Germinal center (tissue), 1 donor: ENCODE measurements at places on chromosomes 4 and X.

DNA sequence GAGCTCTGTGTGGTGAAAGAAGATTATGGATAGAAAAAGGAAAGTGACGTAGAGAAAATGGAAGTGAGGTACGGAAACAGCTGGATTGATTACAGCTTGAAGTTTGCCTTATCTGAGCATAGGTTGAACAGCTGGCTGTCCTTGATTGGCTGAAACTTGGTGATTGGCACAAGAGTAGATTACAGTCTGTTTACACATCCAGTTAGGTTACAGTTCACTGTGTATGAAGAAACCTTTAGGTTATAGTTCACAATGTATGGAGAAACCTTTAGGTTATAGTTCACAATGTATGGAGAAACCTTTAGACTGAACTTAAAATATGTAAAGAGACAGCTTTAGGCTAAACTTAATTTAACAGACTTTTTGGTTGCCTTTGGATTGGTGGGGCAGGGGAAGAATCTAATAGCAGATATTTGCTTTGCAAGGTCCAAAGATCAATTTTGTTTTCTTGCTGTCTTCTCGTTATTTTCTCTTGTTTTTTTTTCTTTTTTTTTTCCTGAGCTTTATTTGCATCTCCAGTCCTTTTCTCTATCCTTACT, 15.6 kb upstream of the ART3 start:
- no peak for DNase-seq

GRCh38 chr4:8328866-8329559, 59.5 kb downstream of the HTRA3 start:
- no peak for DNase-seq

DNA sequence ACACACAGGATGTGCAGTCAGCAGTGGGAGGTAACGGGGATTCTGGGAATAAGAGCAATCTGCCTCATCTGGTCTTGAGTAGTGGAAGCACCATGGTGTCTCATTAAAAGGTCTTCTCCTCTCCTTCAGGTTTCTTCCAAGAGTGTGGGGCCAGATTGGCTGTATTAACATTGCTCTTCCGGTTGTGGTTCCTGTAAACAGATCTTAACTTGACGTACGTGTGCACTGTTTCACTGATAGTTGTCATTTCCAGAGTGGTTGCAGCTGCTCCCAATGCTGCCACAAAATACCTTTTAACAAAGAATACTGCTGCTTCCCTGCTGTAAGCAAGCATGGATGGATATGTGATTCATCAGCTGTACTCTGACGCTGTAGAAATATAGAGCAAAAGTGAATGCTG, 1443.4 kb upstream of the TENM3 start:
- no peak for DNase-seq

- DNase-seq, result no peak
These were observed 359.2 kb downstream of the IDS start for GRCh38 chrX:149145845-149146285.

DNA sequence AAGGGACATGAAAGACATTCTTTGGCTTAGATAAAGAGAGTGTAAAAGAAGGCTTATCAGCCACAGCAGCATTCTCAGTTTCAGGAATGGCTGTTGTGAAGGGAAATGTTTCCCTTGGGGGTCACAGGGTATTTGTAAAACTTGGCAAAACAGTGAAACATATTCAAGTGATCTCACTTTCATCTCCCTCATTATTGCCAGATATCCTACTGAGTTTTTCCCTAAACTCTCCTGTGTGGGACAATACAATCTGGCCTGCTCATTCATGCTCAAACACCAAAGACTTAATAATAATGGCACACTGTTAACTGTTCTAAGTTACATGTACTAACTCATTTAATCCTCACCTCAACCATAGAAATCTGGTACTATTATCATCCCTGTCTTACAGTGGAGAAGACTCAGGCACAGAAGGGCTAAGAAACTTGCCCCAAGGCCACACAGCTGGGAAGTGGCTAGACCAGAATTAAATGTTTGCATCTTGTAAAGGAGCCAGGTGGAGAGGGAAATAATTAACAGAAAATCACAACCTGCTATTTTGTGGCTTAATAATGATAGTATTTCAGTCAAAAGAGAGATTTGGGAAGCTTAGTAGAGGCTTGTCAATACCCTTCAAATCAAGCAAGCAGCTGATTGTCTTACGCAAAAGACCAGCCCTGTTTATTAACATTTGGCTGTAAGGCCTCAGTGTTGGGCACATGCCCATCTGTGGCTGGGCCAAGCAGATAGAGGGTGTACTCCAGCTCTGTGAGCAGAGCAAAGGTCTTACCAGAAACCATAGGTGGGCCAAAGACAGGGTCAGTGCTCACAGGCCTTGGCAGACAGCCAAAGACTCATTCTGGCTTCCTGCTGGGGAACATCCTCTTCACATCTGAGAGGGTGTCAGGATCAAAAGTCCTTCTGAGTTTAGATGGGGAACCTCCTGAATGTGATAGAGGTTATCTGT, 17.3 kb downstream of the SMPX start:
- DNase-seq, result no peak
